ENCODE measurements at places on chromosomes 12 and 14. TPM values are rescaled to one million over a fixed set of nuclear protein-coding genes. Genes with fewer than 3 reads are reported as not detected.

ADAM21 gene
- not detected for total RNA-seq

MUCL1 gene
- total RNA-seq: not detected

KRT71 gene
- total RNA-seq: not detected

ARHGEF25 gene
- 107 TPM for total RNA-seq

GRCh38 chr12:39476894-39477293, 34.0 kb upstream of the KIF21A start:
- DNase-seq: no peak

- no peak for DNase-seq
Measured at GRCh38 chr12:39574785-39575497, 44.7 kb downstream of the ABCD2 start.

- DNase-seq: no peak
Measured at GRCh38 chr12:47945341-47945728, 18.1 kb upstream of the TMEM106C start.

Measured in SJSA1 (cell line).